PC-9 (cell line): ENCODE measurements at places on chromosomes 12 and 14. TPM values are rescaled to one million over a fixed set of nuclear protein-coding genes. Genes with fewer than 3 reads are reported as not detected.
A peak's percentile ranks its signal among the peaks of the same experiment; 100 is the strongest.

The EFCAB11 gene
- total RNA-seq = 8.4 and 10.3 TPM in 2 replicates

GRCh38 chr12:6914246-6914946 is at the start of gene ENO2:
TSS of gene ENO2 (plus strand) at chr12:6914580. CDS start at chr12:6915833, 1,253 bp downstream.
- no peak for DNase-seq

DNA sequence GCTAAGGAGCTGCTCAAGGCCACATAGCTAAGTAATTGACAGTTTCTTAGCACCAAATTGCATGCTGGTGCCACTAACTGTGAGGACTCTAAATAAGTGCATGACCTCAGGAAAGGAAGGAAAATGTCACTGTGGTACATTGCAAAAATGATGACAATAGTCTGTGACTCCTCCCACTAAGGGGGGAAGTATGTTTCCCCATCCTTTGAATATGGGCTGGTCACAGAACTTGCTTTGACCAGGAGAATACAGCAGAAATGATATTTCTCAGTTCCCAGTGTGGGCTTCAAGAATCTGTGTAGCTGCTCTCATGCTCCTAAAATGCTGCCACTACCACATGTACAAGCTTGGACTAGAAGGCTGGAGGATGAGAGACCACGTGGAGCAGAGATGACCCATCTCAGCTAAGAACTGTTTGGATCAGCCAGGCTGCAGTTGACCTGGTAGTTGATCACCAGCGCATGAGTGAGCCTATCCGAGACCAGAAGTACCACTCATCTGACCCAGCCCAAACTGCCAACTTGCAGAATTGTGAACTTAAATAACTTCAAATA is 42.2 kb upstream of the NOS1 start:
- no peak for DNase-seq

The NELL2 gene
- total RNA-seq = 0.61 and 1.2 TPM in 2 replicates

DNA sequence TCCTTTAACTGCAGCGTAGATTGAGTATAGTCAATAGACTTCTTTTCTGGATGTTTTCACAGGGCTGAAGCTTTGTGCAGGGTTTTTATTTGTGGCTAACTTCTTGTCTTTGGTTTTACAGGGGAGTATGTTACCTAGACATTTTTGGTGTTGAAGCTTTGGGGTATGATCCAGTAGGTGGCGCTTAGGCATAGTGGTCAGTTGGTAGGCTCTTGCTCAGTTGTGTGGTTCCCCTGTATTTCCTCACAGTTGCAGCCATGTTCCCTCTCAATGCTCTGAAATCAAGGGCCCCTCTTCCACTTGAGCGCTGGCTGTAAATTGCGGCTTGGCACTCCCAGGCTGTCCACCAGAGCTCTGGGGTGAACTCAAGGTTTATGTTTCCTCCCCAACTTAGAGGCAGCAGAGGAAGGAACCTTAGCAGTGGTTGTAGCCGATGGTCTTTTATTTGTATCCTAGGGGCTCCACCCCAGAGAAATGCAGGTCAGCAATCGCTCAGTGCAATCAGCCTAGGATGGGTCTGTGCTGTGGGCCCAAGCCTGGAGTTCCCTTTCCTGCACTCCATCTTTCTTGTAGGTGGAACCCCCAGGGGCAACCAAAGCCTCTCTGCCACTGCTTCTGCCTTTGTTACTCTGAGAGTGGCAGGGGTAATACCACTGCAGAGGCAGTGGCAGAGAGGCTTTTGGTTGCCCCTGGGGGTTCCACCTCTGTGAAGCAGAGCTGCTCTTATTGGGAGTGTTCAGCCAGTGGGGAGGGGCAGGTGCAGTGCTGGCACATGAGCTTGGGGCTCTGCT is 55.1 kb downstream of the CMAS start:
- DNase-seq = peak; percentile 11

DNA sequence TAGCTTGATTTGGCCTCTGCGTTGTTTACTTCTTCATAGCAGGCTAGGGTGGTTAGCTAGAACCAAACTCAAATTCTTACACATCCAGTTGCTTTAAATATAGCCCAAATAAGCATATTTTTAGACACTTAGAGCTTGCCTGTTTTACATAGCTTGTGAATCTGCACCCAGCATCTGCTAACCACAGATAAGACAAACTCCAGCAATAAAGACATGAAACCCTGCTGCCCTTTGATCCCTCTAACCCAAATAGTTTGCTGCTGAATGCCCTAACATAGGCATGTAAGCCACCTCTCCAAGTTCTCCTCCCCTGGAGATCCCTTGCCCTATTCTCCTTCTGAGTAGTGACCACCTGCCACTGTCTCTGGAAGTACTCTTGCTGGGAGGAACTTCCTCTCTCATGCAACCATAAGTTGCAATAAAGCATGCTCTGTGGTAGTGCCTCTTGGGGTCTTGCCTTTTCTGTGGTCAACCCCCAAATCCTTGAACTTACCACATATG is 185.6 kb downstream of the TMEM117 start:
- DNase-seq = no peak

The SIRT4 gene
- total RNA-seq = 3.2 and 3.6 TPM in 2 replicates

DNA sequence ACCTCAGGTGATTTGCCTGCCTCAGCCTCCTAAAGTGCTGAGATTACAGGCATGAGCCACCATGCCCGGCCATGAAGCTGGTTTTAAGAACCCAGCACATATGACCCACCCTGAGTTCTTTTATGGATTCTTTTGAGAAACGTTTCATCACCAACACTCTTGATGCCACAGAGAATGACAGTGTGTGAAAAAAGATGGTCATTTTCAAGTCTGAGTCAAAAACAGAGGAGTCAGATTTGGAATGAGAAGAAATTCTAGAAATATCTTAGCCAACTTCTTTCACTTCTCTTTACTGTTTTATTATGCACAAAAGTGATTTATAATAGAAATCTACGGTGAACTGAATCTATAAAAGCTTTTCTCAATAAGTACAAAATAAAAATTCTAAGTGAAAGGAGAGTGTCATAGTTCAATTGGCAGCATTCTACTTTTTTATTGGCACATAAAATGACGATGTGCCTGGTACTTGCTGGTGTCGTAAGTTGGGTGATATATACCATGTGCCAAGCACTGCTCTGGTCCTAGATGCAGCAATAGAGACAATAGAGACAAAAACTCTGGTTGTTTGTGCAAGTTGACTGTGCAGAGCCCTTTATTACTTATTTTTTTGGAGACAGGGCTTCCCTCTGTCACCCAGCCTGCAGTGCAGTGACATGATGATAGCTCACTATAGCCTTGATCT is 33.9 kb downstream of the CCDC177 start:
- no peak for DNase-seq

The NOVA1 gene
- 0.68 and 1.1 TPM in 2 replicates for total RNA-seq

- DNase-seq = no peak
Observed at GRCh38 chr12:114697243-114697716, 13.3 kb upstream of the TBX3 start.

DNA sequence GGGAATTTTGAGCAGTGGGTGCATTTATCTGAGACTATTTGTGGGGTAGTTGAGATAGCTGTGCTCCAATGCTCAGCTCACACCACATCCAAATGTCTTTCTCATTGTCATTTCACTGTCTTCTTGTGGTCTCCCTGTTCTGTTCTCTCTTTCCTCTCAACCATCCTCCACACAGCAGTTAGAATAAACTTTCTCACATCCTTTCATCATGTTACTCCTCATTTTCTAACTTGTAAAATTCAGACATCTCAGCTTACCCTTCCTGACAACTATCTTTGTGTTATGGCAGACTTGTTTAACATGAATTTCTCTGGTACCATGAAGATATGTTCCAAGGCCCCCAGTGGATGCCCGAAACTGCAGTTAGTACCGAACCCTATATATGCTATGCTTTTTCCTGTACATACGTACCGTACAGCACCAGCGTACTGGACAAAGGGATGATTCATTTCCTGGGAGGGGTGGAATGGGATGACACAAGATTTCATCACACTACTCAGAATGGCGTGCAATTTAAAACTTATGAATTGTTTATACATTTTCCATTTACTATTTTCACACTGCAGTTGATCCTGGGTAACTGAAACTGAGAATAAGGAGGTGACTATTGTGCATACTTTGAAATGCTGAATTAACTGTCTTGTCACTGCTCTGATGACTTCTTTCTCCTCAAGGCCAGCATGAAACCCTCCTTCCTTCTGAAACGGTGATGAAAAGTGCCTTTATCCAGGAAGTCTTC is 177.1 kb upstream of the SLC38A2 start:
- DNase-seq = no peak

DNA sequence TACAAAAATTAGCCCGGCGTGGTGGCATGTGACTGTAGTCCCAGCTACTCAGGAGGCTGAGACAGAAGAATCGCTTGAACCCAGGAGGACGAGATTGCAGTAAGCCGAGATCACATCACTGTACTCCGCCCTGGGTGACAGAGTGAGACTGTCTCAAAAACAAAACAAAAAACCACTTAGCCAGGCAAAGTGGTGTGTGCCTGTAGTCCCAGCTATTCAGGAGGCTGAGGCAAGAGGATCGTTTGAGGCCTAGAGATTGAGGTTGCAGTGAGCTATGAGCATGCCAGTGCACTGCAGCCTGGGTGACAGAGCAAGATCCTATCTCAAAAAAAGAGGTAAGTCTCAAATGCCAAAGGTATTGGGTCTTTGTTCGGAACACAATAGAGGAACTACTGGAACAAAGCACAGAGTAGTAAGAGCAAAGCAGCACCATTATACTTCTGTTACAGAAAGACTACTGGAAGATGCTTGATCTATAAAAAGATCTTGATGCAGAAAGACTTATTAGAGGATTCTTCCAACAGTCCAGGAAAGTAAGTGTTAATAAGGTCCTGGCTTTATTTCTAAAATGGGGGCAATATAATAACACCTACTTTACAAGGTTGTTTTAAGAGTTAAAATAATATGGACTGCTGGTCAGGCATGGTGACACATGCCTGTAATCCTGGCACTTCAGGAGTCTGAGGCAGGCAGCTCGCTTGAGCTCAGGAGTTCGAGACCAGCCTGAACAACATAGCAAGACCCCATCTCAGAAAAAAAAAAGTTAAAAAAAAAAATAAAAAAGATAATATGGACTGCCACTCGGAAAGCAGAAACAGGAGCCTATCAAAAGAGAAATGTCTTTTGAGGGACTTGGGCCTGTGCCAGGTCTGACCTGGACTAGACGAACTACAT is 29.9 kb downstream of the BTBD7 start:
- DNase-seq = no peak

DNA sequence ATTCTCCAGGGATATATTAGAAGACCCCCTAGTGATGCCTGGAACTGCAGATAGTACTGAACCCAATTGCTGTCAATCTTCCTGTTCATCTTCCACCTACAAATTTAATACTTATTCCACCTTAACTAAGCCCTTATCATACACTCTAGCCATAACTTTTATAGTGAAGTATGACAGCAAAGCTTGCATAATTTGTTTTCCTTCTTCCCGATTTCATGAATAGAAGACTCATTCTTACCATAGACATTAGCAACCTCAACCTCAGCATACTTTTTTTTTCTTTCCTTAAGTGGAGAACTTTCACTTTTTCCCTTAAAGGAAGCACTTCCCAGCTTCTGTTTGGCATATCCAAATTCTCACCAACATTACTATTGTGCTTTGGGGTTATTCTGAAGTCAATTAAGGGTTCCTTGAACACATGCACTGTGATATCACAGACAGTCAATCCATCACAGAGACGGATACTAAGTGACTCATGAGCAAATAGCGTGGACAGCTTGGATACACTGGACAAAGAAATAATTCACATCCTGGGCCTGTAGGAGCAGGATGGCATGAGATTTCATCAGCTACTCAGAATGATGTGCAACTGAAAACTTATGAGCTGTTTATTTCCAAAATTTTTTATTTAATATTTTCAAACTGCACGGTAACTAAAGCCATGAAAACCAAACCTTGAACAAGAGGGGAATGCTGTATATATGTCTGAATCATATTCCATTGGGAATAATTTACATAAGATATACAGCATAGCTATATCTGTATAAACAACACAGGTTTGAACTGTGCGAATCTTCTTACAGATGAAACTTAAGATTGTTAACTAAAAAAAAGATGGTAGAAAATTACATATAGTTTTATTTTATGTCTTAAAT is 63.9 kb downstream of the SYT1 start:
- no peak for DNase-seq
